ENCODE measurements at places on chromosomes 16 and 17.

DNA sequence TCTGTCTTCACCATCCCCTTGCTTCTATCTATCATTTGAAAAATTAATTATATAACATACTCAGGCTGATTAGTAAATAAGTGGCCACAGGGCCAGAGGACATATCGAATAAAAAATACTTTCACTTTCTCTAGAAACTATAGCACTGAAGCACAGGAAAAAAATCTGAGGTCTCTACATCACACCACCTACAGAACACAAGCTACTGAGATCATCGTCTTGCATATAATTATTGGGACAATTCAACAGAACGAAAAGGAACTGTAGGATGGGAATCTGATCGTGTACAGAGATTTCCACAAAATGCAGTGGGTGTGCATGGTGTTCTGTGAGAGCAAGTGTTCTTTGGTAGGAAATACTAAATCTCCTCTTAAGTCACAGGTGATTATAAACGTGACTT lies 289.6 kb upstream of the ERCC4 start:
- no peak for DNase-seq

GRCh38 chr17:13027246-13027645 lies 9.4 kb upstream of the ELAC2 start:
- DNase-seq: no peak

DNA sequence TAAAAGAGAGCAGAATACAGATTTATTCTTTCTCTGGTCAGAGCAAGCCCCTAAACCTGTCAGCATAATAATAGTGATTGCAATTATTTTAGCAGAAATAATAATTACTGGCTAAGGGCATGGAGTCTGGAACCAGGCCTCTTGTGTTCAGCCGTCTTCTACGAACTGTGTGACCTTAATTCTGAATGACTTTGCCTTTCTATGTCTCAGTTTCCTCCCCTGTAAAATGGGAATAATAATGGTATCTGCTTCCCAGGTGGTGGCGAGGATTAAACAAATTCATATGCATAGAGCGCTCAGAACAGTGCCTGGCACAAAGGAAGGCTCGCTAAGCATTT lies 33.4 kb downstream of the RAB11FIP4 start:
- DNase-seq: no peak

- DNase-seq: no peak
These were observed 804 bp downstream of the TGFB1I1 start for GRCh38 chr16:31472709-31473203.

GRCh38 chr17:30251931-30252330 lies 16.4 kb upstream of the SLC6A4 start:
- no peak for DNase-seq

DNA sequence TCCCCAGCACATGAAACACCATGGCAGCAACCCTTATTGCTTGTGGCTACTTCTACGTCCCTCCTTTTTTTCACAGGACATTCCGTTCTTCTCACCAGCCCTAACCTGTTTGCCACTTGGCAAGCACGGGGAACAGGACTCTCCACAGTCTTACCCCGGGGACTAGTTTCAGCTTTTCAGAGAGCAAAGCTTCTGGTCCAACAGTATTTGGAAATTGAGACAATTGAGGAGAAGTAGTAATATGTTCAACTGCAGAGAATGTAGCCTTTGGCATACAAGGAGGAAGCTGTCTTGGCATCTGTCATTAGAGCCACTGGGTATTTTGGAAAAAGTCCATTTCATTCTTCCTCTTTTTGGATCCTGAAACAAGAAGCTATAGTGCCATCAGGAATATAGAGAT lies 65.7 kb downstream of the MAP2K6 start:
- no peak for DNase-seq

DNA sequence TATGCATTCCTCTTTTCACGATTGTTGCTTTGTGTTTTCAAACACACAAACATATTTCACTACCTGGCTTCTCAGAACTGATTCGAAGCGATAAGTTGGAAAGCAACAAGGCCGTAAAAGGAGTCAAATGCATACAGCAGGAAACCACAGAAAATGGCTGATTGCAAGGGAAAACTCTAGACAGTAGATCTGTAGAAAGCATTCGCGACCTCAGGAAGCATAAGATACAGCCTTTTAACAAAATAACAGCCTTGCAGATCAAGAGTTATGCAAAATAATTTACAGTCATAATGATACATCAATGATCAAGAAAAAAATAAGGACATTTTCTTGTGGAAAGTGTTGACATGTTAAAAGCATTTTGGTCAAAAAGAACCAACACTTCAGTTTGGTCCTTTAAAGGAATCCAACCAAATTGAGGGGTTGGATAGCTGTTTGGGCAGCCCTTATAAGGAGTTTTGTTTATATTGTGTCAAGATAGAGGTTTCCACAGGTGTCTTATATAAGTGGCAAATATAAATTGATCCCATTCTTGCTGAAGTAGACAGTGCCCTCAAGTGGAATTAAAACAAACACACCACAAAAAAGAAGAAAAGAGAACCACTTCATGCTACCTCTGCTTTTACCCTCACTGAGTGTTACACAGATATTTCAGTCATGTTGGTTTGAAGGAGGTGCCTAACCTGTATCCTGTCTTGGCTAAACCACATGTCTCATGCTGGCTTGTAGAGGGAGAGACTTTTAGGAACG lies 5.5 kb downstream of the CYLD start:
- DNase-seq: no peak

- DNase-seq: no peak
These were observed 210.7 kb upstream of the NLRP1 start for GRCh38 chr17:5794881-5795506.

- no peak for DNase-seq
These were observed 40.4 kb upstream of the RBFOX3 start for GRCh38 chr17:79651266-79651665.
